A549 treated with AZD2906 at 1 μM for 4 hours (cell line): ENCODE measurements at places on chromosomes 6 and 20. TPM values are rescaled to one million over a fixed set of nuclear protein-coding genes. Genes with fewer than 3 reads are reported as not detected.

TDRD6 gene
- total RNA-seq: 0.01 TPM in 1 of 5 replicates, not detected in the others

NOX3 gene
- total RNA-seq: not detected in 5 replicates

SIRPB2 gene
- total RNA-seq: not detected in 5 replicates

EEF1A2 gene
- total RNA-seq: 138 to 177 TPM (median 153 TPM) in 5 replicates

STX11 gene
- 2.1 to 2.7 TPM (median 2.2 TPM) in 5 replicates for total RNA-seq

FAM209A gene
- total RNA-seq: 0.17 to 0.39 TPM (median 0.25 TPM) in 5 replicates

SYS1 gene
- 26.8 to 32.0 TPM (median 29.4 TPM) in 5 replicates for total RNA-seq

DNAAF9 gene
- total RNA-seq: 5.7 to 7.1 TPM (median 6.6 TPM) in 5 replicates

PROKR2 gene
- not detected in 5 replicates for total RNA-seq

HECA gene
- 1.4 to 2.3 TPM (median 1.9 TPM) in 5 replicates for total RNA-seq

WFDC10B gene
- total RNA-seq: not detected in 5 replicates

LHFPL5 gene
- total RNA-seq: 0.15 to 0.23 TPM (median 0.21 TPM) in 4 of 5 replicates, not detected in the other

SYTL3 gene
- 1.5 to 2.0 TPM (median 1.9 TPM) in 5 replicates for total RNA-seq

BCL2L1 gene
- 289 to 327 TPM (median 306 TPM) in 5 replicates for total RNA-seq

YIPF3 gene
- total RNA-seq: 67.8 to 70.6 TPM (median 69.1 TPM) in 5 replicates

SLC26A8 gene
- total RNA-seq: 0.02 to 0.07 TPM in 2 of 5 replicates, not detected in the others

BCKDHB gene
- total RNA-seq: 4.6 to 8.0 TPM (median 5.5 TPM) in 5 replicates

KIF6 gene
- 0.16 to 0.29 TPM (median 0.25 TPM) in 5 replicates for total RNA-seq
